Forelimb muscle (tissue), 1 donor: ENCODE measurements at places on chromosomes 12 and 14. TPM values are rescaled to one million over a fixed set of nuclear protein-coding genes. Genes with fewer than 3 reads are reported as not detected.
A peak's percentile ranks its signal among the peaks of the same experiment; 100 is the strongest.

DNA sequence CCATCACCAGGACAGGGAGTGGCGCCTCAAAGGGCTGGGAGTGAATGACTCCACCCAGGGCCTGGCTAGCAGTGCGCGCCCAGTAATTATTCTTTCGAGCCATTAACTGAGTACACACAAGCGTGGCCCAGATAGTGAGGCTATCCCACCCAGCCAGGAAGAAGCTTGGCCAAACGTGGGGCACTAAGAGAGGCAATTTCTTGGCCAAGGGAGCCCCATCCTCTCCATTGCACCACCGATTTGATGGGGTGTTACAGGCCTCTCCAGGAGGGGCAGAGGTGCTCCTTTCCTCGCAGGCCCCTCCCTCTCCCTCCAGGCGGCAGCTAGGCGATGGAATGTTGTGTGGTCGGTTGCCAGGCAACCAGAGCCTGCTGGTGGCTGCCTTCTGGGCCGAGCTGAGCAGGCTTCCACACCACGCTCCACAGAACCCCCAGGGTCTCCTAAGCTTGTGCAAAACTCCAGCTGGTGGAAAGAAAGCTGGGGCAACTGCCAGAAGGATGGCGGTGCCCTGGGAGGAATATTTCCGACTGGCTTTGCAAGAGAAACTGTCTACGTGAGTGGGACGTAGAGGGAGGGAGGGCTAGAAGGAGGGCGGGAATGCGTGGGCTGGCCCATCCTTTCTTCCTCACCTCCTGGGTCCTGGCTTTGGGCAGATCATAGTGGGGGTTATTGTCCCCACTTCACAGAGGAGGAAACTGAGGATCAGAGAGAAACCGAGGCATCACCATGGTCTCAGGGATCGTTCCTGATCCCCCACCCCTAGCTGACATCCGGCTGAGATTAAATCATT, at the start of gene CFAP73:
Gene CFAP73 (plus strand): TSS at position 364 of the 790 bp plus-strand sequence. CDS start 134 bp downstream, at position 498.
- no peak for DNase-seq

DNA sequence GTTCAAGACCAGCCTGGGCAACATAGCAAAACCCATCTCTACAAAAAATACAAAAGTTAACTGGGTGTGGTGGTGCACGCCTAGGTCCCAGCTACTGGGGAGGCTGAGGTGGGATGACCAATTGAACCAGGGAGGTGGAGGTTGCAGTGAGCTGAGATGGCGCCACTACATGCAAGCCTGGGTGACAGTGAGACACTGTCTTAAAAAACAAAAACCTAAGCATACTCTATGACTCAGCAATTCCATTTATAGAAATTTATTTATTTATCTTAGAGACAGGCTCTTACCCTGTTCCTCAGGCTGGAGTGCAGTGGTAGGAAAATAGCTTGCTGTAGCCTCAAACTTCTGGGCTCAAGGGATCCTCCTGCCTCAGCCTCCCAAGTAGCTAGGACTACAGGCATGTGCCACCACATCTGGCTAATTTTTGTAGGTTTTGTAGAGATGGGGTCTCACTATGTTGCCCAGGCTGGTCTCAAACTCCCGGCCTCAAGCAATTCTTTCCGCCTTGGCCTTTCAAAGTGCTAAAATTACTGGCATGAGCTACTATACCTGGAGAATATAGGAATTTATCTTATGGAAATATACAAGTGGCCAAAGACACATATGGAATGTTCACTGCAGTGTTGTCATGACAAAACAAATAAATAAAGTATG, 43.3 kb downstream of the NCKAP5L start:
- DNase-seq, result no peak

- DNase-seq, result no peak
Measured at GRCh38 chr12:124754949-124755800, 108.5 kb downstream of the SCARB1 start.

- no peak for DNase-seq
Measured at GRCh38 chr14:82878951-82879350, 1345.3 kb upstream of the SEL1L start.

- no peak for DNase-seq
Measured at GRCh38 chr12:25784669-25785068, 173.8 kb upstream of the RASSF8 start.

- no peak for DNase-seq
Measured at GRCh38 chr12:118548887-118549509, 172.6 kb downstream of the SUDS3 start.

GRCh38 chr12:10562306-10562933, 51.0 kb downstream of the MAGOHB start:
- DNase-seq, result peak; percentile 8

- no peak for DNase-seq
Measured at GRCh38 chr14:52863334-52863700, 71.9 kb upstream of the GNPNAT1 start.

GRCh38 chr14:23326491-23327332, 5.5 kb downstream of the PABPN1 start:
- DNase-seq, result no peak

DNA sequence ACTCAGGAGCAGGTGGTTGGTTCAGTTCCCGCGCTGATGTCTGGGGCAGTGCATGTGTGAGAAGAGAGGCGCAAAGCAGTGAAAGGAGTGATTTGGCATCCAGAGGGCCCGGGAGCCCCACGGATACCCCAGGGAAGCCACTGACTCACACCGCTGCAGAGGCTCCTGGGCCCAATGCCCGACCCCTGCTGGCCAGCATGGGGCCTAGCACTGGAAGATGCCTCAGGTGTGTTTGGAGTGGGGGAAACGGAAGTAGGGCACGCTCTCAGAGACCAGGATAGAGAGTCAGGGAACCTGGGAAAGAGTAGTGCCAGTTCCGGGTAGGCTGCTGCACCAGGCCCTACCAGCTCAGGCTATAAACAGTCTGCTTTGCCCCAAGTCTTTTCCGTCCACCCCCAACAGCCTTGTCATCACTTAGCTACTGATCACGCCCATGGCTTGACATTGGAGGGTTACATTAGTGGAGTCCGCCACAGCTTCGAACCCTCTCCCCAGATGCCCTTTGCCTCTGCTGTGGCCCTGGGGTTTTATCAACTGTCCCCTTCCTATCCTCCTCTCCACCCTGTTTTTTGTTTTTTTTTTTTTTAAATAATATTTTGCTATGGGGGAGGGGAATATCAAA, 9.5 kb upstream of the CSAD start:
- DNase-seq, result no peak

DNA sequence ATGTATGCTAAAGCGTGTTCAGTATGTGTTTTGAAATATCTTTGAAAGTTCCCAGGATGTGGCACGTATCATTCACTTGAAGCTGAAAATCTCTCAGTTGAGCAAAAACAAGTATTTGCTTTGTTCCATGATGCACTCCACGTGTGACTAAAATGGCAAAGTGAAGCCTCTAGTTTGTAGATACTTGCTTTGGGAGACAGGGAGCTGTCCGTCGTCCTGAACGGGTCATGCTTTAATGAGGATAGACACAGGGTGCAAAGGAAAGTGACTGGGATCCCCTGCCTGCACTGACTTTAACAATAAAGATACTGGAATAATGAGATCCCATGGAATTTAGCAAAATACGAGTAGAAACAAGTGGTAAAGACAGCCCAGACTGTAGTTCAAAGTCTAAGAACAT, 991.4 kb downstream of the NRXN3 start:
- peak; percentile 11 for DNase-seq

DNA sequence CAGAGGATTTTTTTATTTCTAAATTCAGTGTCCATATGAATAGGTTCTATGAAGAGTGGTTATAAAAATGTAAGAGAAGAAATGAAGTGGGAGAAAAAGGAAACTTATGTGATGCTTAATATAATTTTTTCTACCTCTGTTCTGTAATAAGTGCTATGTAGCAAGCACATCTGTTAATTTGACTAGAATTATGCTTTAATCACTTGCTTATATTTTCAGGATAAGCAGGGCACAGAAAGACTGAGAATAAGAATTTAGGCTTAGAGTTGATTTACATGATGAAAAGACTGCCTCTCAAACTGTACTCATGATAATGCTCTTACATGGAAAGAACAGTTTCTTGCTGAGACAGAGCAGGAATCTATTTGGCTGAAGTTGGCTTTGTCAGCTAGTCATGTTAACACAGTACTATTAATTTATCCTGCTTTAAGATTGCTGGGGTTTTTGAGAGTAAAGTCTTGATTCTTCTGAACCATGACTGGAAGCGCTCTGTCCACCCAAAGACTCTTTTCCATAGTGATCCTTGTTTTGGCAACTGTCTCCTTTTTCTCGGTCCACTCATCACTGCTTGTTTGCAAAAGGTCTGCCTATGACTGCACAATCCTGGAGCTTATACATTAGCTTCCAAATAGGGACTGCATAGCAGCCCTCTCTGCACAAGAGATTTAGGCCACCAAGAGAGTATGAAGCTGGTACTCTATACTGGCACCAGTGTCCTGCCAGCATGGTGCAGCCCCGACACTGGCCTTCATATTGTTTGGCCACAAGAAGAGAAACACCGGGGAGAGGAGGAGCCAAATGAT, 98.8 kb downstream of the AKAP6 start:
- no peak for DNase-seq

GRCh38 chr12:47078733-47079467, 521 bp upstream of the PCED1B start:
- DNase-seq, result no peak

The SLC25A47 gene
- 0.10 TPM for polyA plus RNA-seq

The KRT71 gene
- polyA plus RNA-seq, result not detected

The DRAM1 gene
- polyA plus RNA-seq, result 3.2 TPM

The VRTN gene
- 0.05 TPM for polyA plus RNA-seq

The KRT82 gene
- polyA plus RNA-seq, result not detected

The CMTM5 gene
- polyA plus RNA-seq, result 1.4 TPM

The NDUFB1 gene
- polyA plus RNA-seq, result 93.2 TPM

The SLC24A4 gene
- 2.1 TPM for polyA plus RNA-seq
